Fibroblast of skin of scalp (primary cell): ENCODE measurements at places on chromosomes 2 and 18.
A peak's percentile ranks its signal among the peaks of the same experiment; 100 is the strongest.

DNA sequence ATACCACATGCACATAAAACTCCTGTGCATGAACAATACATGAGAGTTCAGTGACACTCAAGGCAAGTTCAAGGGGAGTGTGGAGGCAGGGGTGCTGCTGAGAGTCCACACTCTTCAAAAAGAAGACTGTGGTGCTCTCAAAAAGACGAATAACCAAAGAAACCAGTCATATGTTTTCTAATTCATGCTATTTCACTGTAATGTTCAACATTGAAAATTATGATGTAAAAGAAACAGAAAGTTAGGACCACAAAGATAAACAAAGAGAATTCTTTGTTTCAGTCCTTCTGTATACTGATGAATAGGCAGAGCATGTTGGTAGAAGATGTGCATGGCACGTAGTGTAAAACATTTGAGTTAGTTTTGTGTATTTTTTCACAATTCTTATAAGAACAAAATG is 864.2 kb upstream of the LRATD1 start:
- DNase-seq, result no peak

GRCh38 chr2:134141598-134142340 is 112.1 kb upstream of the MGAT5 start:
- DNase-seq, result no peak

- DNase-seq, result no peak
These were observed 149.4 kb downstream of the SP3 start for GRCh38 chr2:173815772-173816171.

GRCh38 chr18:3250237-3251107 is 2.9 kb downstream of the MYL12A start:
- peak; percentile 91 for DNase-seq

DNA sequence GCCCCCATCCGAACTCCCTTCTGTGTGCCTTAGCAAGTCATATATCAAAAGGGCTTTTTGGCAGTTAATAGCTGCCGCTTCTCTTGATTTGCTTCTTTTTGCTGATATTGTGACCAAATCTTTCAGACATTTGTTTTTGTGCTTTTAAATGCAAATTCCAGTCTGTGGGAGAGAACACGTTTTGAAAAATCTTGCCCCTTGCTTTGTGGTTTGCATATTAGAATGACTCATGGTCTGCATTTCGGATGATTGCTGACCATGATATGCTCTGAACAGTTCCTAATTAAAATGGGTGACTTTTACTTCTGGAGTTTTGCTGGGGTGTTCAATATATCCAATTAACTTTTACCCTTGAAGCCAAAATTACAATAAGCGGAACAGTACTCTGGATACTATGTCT is 58.2 kb upstream of the ST6GAL2 start:
- DNase-seq, result peak; percentile 91

- no peak for DNase-seq
These were observed 13.2 kb upstream of the SLC25A52 start for GRCh38 chr18:31773774-31774476.

GRCh38 chr18:9283791-9284190 is 50.8 kb upstream of the TWSG1 start:
- peak; percentile 46 for DNase-seq

DNA sequence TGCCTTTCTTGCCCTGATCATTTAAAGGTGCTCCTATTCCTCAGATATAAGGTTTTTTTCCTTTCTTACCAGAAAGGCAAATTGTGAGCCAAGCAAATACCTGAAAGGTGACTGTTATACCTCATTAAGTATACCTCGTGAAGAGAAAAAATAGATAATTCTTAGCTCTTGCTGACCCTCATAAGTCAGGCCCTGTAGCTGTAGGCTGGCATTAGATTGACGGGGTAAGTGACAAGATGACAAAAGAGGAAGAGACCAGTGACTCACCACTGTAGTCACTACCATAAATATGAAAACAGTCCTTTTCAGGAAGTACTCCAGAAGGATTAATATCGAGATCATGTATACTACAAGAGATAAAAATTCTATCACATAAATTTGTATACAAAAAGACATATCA is 104.6 kb downstream of the PTPN4 start:
- no peak for DNase-seq

DNA sequence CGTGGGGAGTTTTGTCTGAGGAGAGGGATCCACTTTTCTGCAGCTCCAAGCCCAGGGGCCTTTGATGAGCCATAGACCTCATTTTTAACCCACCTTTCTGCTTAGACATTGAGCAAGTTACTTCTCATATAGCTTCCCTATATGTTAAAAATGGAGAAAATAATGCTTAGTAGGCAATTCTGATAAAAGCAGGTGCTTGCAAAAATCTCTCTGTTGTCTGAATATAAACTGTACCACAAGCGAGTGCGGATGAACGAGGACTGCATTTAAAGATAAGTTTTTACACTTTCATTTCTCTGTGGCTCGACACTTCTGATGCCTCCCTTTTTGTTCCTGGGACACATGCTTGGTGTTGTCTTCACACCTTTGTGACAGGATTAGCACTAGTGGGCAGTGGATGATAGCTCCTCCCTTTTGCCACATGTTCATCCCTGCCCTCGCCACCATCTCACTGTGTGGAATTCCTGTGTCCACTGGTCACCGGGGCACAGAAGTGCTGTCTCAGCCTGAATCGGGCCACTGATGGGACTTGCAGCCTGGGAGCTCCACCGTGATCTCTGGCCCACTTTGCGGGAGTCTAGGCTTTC is 1.6 kb downstream of the TYMS start:
- no peak for DNase-seq

- DNase-seq, result no peak
These were observed 54.7 kb downstream of the ASAP2 start for GRCh38 chr2:9261231-9261883.

GRCh38 chr2:226658555-226658954 is 141.1 kb downstream of the IRS1 start:
- DNase-seq, result no peak

DNA sequence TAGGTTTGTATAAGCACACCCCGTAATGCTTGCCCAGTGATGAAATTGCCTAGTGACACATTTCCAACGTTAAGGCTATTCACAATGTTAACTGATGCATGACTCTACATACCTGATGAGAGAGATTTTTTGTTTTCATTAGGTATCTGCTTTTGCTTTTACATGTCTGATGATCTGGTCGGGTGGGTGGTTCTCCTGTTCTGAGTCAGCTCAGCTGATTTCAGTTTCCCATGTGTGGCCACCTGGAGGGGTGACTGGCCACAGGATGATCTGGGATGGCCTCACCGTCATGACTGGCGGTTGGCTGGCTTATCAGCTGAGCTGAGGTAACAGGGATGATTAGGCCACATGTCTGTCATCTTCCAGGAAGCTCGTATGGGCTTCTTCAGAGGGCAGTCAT is 33.8 kb upstream of the ACYP2 start:
- no peak for DNase-seq

DNA sequence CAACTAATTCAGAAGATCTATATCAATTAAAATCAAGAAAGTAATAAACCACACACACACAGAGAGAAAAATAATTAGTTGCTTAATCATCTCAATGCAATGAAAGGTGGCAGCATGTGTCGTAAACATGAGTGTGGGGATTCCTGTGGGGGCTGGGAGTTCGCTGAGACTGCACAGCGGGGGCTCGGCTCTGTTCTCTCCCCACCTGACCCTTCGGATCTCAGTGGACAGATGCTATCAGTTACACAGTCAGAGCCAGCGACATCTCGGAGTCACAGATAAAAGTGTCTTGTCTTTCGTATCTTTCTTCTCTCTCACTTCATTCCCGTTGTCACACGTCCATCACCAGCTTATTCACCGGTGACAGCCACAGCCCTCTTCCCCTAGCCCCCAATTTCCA is 37.1 kb downstream of the COLEC12 start:
- DNase-seq, result no peak

GRCh38 chr2:144796936-144797335 is 277.0 kb upstream of the ZEB2 start:
- no peak for DNase-seq

- no peak for DNase-seq
These were observed 26.8 kb downstream of the NIFK start for GRCh38 chr2:121709776-121710469.

- peak; percentile 17 for DNase-seq
These were observed 27.7 kb upstream of the ACTR2 start for GRCh38 chr2:65199891-65200290.

DNA sequence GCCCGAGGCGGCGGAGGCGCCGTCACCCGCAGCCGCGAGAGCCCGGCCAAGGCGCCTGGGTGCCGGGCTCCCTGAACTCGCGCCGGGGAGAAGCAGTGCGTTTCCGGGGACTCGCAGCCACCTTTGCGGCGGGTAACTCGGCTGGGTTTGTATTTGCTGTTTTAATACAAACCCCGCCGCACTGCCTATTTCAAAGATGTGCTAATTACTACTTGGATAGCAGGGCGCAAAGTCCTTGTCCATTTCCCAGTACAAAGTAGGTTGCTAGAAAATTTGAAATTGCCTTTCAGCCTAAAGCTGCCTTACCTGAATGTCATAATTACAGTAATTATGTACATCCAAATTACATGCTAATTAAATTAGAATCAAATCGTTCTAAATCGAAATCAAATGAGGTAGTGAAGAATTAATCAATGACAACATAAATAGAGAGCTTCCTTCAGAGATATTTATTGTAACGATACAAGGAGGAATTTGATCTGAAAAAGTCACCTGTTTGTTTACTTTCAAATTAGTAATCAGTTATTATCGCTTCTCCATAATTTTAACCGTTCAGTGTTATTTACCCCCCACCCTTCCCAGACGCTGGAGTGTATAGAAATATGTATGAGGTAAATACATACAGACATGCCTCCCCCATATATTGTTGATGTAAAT is 8.1 kb downstream of the SP9 start:
- DNase-seq, result no peak

DNA sequence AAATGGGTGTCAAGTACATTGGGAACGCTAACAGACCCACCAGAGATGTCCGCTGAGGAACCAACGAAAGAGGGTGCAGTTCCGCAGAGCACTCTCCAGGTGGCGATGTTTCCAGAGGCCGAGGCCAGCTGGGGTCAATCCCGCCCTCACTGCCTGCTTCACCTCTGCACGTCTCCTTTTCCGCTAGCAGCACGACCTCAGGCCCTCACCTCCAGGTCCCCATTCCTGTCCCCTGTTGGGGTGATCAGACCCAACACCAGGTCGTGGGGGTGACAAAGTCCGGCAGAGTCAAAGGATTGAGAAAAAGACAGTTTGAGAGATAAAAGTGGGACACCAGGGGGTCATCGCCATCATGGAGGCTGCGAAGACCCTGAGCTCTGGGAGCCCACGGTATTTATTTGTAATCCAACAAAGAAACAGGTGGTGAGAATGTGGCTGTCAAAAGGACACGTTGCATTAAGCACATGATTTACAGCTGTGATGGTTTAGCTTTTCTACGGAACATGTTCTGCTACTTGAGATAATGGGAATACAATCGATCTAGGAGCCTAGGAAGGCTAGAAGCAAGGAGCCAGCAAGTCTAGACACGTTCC is 27.3 kb downstream of the ZAP70 start:
- DNase-seq, result peak; percentile 36

DNA sequence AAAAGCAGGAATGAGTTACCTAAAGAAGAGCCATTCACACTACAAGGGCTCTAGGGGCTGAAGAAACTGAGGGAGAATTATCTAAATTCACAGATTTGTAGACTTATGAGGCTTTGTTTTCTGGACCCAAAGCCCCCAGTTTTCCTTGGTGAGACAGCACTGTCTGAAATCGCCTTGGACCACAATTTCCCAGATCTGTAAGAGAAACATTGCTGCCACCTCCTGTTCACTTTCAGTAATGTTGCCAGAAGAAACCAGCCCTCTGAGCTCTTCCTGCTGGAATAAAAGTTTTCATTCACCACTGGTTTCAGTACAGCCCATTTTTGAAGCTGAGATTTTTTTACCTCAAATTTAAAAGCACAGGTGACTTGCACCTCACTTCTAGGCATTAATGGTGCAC is 169.2 kb downstream of the CDH20 start:
- peak; percentile 69 for DNase-seq

DNA sequence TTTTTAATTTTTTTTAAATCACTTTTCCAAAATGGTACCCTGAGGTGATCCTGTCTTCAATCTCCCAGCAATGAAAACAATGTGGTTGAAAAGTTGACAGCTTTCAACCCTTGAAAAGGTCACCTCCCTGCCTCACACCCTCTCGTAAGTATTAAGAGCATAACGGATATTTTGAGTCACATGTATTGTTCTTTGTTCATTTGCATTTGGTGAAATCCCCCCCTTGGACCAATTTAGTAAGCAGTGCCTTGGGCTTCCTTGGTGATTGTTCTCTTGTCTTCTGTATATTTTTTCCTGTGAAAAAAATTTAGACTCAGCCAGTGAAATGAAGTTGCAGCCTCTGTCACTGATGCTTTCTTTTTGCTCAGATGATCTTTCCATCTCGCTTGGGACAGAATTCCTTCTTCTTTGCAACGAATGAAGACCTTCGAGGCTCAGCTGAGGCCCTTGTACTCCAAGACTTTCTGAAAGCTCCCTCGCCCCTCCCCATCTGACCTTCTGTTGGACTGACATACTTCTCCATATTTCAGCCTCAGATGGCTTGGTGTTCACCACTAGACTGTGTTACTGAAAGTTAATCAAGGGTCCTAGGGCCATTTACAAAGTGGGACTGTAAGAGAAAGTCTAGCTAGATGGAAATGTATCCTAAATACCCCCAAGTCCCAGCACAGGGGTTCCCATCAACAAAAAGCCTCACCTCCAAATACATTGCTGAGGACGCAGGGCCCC is 158.4 kb downstream of the BCL2 start:
- no peak for DNase-seq

DNA sequence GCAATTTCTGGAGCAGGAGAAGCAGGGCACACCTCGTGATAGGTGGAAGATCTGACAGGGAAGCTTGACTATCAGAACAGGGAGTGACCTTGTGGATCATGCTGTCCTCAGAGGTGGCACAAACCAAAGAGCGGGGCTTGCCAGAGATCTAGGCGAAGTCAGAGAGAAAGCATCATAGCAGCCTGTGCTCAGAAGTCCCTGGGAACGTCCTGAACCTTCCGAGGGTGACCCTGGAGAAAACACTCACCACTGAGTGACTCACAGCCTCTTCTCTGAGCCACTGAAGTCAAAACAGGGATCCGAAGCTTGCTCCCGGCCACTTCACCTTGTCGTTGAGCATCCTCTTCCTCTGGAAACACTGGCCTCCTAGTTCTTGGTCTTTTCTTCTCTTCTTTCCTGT is 56.7 kb downstream of the IL1R2 start:
- DNase-seq, result no peak

DNA sequence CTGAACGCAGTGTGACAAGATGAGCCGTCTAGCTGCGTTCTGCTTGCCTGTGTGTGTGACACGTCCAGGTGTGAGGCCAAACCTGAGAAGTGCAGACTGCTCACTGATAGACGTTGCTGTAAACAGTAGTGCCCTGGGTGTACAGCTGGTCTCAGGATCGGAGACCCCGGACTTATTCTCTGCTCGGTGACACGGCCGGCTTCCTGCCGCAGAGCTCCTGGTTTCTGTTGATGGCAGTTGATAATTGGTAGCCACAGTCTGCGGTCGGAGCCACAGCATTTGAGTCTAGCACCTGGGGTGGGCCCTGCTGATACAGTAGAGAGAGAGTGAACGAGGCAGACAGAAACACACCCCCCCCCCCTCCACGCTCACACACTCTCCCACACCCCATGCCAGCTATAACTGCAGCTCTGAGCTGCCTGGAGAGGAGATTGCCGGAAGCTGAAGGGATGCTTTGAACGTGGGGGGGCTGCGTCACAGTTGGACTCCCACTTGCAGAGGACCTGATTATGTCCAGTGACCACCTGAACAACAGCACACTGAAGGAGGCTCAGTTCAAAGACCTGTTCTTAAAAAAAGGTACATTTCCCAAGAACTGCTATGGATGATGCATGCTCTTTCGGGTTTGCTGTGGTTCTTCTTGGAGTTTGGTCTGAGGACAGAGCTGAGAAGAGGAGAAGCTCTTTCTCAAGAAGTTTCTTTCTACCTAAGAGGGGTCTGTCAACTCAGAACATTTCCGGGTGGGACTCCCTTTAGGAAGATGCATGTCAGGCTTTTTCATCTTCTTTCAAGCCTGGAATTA is 114.0 kb downstream of the FAM210A start:
- no peak for DNase-seq
